ENCODE measurements at places on chromosomes 6 and 20.

- peak; percentile 79 for DNase-seq
Measured at GRCh38 chr6:26025894-26026832, 61.1 kb upstream of the HFE start.

DNA sequence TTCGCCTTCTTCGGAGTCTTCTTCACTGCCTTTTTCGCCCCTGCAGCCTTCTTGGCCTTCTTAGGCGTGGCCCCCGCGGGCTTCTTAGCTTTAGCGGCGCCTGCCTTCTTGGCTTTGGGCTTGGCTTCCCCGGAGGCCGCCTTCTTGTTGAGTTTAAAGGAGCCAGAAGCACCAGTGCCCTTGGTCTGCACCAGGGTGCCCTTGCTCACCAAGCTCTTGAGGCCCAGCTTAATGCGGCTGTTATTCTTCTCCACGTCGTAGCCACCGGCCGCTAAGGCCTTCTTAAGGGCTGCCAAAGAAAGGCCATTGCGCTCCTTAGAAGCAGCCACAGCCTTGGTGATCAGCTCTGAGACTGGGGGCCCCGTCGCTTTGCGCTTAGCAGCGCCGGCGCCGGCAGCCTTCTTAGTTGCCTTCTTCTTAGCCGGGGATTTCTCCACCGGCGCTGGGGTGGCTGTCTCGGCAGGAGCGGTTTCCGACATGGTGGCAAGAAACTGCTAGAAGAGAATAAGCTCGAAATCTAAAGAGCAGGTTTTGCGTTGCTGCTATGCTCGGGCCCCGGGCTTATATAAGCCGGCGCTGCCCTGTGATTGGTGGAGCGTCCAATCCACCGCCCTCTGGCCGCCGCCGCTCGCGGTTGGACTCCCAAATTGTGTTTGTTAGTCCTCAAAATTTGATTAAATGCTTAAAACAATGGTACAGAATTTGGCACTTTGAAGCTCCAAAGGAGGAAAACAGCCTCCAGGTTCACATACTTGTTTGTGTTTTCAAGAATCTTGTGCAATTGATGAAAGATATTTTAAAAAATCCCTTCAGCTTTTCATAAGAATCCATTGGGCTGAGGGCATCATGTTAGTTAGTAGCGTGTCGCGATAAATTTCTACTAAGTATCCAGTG is 44.9 kb downstream of the OR2B2 start:
- DNase-seq = no peak

DNA sequence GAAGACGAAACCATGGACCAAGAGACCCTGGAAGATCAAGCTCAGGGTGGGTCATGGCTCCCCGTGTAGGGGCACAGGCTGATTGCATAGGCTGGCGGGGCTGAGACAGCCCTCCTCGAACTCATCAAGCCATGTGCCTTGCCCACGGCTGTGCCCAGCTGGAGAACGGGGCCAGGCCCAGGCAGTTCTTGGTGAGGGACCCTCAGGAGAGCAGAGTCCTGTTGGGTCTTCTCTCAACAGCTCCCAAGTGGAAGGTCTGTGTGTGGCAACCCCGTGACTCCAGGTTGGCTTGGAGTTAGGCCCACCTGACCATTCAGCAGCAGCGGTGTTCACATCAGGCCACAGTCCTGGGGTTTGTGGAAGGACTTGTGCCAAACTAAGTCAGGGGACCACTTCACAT is 276.5 kb downstream of the QKI start:
- no peak for DNase-seq

GRCh38 chr20:21677781-21678180 is 27.7 kb upstream of the PAX1 start:
- DNase-seq = no peak

DNA sequence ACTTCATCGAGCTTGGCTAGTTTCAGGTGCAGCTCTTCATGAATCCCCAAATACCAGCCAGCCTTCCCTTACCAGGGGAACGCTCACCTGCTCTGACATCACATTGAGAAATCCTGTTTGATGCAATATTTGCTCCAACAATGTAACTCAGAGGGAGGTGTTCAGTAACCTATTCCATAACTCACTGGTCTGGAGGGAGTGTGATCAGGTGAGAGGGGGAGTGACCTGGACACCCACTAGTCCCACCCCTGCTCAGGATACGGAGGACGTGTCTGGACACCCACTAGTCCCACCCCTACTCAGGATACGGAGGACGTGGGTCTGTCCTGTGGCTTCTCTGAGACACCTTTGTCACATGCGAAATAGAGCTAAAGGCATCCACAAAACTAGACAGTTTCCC is 70.3 kb downstream of the HUS1B start:
- no peak for DNase-seq

- DNase-seq = no peak
Measured at GRCh38 chr6:16760516-16761470, at the start of gene ATXN1. ATXN1 (minus strand) TSS chr6:16761460.

DNA sequence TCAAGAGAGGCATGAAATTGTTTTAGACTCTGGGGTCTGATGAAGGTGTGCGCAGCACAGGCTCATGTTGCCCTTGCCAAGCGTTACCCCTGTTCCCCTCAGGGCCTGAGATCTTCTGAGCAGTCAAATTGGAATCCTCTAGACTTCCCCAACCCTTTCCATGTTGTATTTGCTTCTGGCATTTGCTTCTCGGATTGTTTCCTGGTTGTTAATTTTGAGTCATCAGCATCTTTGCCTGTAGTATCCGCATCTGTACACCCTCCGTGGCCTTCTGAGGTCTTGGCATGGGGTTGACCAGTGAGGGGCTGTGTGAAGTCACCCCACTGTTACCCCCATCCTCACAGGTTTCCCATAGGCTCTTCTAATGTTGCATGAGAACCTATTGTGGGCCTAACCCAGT is 40.9 kb downstream of the SLC24A3 start:
- DNase-seq = no peak

DNA sequence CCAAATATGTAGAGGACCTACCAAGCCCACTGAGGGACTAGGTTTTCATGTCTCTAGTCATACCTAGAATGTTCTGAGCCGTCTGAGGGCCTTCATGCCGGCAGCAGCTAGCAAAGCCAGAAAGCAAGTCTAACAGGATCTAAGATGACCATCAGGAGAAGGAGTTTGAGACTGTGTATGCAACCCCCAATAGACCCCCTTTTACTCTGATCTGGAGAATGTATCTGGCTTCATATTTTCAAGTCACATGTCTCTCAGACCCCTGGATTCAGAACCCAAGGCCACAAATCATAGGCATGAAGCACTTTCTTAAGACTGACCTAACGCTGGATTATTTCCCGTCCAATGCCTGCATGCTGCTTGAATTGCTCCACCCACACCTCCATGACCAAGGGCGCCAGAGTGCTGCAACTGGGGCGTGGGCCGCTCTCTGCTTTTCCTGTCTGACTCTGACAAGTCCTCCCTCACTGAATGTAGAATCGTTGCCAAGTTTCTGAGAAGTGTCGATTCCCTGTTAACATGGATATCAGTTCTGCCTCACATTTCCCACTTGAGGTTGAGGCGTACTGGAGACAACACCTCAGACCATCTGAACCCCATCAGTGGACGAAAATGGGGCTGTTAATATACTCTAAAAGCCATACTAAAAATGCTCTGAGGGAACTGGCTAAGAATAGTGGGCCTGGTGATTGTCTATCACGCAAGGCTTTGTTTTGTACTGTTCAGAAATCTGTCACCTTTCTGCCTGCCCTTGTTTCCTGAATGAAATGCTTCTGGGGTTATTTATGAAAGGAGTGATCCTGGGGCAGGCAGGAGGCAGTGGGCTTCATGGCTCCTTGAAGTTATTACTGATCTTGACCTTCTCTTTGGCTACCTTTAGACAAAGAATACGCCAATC is 23.9 kb upstream of the ASXL1 start:
- DNase-seq = peak; percentile 46

GRCh38 chr6:5174244-5174643 is 86.5 kb downstream of the LYRM4 start:
- DNase-seq = no peak

- no peak for DNase-seq
Measured at GRCh38 chr20:55353206-55353605, 652.1 kb downstream of the CBLN4 start.

DNA sequence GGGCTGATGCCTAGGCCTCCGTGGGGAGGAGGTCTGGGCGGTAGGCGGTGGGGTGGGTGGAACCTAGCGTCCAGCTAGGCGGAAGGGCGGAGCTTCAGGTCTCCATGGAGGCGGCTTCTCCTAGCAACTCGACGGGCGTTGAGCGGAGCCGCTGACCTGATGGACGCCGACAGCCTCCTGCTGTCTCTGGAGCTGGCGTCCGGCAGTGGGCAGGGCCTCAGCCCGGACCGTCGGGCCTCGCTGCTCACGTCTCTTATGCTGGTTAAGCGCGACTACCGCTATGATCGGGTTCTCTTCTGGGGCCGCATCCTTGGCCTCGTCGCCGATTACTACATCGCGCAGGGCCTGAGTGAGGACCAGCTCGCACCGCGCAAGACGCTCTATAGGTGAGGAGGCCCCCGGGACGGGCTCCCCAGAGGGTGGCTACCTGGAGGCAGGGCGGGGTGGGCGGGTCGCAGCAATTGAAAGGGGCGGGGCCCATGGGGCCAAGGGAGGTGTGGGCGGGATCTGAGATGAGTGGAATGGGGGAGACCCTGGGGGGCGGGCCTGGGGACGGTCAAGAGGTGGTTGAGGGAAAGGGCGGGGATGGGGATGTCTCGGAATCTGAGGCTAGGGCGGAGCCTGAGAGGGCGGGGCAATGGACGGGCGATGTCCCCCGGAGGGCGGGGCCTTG is at the start of gene RSPH9:
TSS of gene RSPH9 (plus strand) at position 97 of the 673 bp plus-strand sequence. CDS start at position 160, 63 bp downstream.
- DNase-seq = no peak

DNA sequence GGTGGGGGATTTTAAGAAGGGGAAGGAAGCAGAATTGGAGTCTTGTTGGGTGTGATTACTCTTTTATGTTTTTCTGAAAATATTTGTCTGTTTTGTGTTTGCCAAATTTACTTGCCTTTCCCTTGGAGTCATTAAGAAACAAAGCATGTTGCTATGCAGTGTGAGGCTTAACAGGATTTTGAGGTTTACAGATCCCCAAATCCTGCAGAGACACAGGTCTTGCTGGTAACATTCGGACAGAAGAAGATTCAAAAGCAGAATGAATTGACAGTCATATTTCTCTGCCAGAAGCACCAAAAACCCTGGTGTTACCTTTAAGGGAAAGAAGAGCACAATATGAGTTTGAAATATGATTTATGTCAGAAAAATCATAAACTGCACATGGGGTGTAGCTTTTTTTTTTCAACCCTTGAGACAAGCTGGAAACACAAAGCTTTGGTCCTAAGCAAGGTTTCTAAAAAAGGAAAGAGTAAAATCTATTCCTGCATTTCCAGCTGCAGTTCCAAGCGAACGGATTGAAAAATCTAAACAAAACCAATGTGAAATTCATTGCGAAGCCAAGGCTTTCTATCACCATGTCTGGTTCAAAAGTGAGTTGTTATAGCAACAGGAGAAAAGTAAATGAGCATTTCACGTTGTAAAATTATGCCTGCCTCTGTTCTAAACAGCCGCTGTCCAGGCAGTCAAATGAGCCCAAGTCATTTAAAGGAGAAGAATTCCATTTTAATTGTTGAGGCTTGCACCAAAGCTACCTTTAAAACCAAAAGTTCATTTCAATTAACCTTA is 358.9 kb upstream of the SASH1 start:
- no peak for DNase-seq

- no peak for DNase-seq
Measured at GRCh38 chr20:51749674-51750036, 18.5 kb downstream of the ATP9A start.

DNA sequence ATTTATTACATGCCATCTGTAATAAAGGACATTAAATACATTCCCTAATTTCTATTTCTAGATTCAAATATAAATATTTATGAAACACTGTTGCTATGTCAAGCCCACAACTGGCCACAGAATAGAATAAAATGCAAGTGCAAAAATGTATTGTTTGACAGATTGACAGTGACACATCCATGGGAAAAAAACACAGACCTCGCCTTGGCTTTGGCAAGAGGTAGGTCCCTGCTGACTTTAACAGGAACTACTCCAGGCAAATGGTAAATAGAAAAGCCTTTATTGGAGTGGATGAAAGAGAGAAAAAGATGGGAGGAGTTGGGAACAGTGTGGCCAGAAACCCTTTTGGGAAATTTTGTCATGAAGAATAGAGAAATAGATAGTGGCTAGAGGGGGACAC is 622.9 kb downstream of the UTRN start:
- no peak for DNase-seq

DNA sequence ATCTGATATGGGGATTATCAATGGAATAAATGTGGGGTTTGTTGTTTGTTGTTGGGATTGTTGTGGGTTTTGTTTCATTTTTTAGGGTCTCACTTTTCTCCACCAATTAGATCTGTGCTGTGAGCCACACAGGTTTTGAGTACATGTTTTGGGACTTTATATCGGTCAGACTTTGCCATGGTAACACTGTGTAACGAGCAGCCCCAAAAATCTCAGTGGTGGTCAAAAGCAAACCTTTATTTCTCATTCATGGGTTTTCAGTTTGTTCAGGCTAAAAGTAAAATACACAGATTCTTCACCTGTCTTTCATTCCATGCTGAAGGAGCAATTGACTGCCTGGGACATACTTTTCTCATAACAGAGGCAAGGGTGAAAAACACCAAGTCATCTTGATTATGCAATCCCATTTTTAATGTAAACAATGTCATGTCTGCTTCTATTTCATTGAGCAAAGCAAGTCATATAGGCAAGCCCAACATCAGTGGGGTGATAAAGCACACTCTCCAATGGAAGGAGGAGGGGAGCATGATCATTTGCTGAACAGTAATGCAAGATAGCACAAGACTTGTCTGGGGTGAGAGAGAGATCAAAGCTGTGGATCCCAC is 101.1 kb upstream of the PLCB4 start:
- DNase-seq = no peak

- DNase-seq = no peak
Measured at GRCh38 chr6:130843575-130844320, 16.5 kb downstream of the SMLR1 start.

GRCh38 chr6:130752267-130752666 is 74.9 kb upstream of the SMLR1 start:
- no peak for DNase-seq

DNA sequence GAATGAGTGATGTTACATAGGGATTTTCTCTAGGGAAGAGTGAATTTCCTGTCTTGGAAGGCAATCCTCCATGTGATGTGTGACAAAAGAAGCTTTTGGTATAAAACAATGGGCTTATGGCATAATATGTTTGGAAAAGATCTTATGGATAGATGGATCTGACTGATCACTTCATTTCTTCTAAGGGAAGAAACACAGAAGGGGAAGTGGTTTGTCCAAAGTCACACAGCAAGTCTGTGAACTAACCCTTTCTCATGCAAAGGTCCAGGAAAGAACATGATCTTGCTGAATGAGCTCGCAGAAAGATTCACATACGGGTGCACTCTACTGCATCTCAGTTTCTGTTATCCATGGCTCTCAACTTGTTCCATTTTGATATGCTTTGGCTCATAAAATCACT is 575.9 kb upstream of the JAG1 start:
- DNase-seq = no peak

- no peak for DNase-seq
Measured at GRCh38 chr20:5156675-5157448, 30.1 kb downstream of the CDS2 start.

DNA sequence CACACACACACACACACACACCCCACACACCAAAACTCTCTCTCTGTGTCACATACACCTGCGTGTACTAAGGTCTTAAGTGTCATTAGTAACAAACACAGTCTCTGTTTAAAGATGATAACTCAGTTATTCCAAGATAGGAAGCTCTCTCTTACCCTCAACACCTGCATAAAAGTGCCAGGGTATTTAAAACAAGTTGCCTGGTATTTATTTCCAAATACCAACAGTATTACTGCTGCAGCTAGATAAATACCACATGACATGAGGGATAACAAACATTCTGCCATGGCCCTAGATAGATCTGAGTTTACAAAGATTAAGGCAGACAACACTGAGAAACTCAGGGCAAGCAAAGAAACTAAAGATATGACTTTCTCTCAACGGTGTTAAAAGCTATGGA is 118.5 kb downstream of the SIM1 start:
- DNase-seq = no peak
